ENCODE measurements at places on chromosomes 1 and 21.

GRCh38 chr1:110829955-110830553 is 42.9 kb upstream of the CD53 start:
- DNase-seq = peak; percentile 10

DNA sequence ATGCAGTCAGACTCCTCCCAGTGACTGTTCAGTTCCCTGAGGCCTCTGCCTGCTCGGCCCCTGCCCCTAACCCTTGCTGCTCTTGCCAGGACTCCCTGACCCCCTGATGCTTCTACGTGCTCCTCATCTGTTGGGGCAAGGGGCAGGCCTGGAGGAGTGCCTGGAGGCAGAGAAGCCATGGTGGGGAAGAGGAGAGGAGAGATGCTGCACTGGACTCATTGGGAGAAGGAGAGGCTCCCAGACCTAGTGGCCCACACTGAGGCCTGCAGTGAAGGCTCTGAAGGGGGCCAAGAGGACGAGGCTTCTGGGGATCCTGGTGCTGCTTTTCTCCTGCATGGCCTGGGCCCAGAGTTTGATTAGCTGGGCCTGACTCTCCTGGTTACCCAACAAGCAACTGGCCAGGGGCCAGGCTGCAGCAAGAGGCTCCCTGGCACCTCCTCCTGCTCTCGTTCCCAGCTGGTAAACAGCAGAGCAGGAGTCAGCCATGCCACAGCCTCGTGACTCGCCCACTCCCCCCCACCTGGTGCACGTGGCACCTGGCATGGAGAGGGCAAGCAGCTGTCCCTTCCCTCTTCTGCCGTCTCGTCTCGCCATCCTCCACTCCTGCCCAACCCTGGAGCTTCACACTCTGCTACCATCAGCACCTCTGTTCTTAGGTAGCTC is 847 bp upstream of the RORC start:
- no peak for DNase-seq

DNA sequence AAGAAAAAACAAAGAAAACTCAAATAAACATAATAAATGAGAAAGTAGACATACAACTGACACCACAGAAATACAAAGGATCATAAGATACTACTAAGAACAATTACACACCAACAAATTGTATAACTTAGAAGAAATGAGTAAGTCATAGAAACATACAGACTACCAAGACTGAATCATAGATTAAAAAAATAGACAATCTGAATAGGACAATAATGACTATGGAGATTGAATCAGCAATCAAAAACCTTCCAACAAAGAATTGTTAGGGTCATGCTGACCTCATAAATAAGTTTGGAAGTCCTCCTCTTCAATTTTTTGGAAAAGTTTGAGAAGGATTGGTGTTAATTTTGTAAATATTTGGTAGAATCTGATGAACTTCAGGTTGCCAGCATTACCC is 159.0 kb downstream of the PTBP2 start:
- no peak for DNase-seq

GRCh38 chr1:24266398-24266941 is 52.7 kb upstream of the GRHL3 start:
- DNase-seq = no peak

- peak; percentile 88 for DNase-seq
Measured at GRCh38 chr21:37916310-37917051, at the start of gene KCNJ6. KCNJ6 (minus strand) TSS chr21:37916457; CDS start chr21:37840682, 75,775 bp downstream.

GRCh38 chr1:21761052-21761451 is 21.9 kb downstream of the USP48 start:
- DNase-seq = no peak

GRCh38 chr1:85303440-85304162 is 27.2 kb upstream of the BCL10 start:
- DNase-seq = no peak

- DNase-seq = no peak
Measured at GRCh38 chr1:100512803-100513352, 25.1 kb upstream of the GPR88 start.

DNA sequence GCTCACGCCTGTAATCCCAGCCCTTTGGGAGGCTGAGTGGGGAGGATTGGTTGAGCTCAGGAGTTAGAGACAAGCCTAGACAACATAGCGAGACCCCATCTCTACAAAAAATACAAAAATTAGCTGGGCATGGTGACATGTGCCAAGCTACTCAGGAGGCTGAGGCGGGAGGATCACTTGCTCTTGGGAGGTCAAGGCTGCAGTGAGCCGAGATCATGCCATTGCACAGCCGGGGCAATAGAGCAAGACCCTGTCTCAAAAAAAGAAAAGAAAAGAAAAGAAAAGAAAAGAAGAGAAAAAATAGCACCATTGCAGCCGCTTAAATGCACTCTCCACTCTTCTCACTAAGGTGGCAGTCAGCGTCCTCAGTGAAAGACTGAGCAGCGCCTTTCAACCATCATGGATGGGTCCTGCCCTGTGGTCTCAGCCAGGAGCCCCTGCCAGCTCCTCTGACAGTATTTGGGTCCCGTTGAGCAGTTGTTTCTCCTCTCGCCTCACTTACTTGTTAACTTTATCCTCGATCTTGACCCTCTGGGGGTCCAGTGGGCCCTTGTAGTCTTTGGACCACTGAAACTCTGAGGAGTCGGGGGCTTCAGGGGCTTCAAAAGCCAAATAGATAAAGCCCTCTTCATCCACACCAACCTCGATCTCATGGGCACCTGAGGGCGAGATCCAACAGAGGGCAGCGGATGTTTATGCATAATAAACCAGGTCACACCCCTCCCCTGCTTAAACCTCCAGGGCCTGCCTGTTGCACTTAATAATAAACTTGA is 36.9 kb downstream of the MYOM3 start:
- DNase-seq = no peak

GRCh38 chr1:227996187-227996950 is 10.4 kb upstream of the WNT3A start:
- DNase-seq = no peak

- DNase-seq = no peak
Measured at GRCh38 chr1:164643018-164643417, 84.0 kb downstream of the PBX1 start.

GRCh38 chr1:53189061-53189460 is 7.6 kb upstream of the CPT2 start:
- no peak for DNase-seq

GRCh38 chr1:69252696-69253095 is 315.0 kb upstream of the LRRC7 start:
- no peak for DNase-seq
